ENCODE measurements at places on chromosomes 13 and 19.

DNA sequence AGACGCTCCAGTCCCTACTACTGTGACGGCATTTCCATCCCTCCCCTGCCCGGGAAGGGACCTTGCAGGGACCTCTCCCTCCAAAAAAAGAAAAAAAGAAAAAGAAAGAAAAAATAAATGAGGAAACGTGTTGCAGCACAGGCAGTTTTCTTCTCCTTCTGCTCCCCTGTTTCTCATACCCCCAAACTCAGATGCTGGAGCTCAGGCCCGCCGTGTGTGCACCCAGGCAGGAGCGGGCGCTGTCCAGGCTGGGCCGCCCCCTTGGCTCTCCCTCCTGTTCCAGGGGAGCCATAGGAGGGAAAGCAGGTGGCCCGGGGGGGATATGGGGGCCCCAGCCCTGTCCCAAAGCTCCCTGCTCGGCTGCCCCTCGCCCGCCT lies 5.8 kb downstream of the YIPF2 start:
- no peak for DNase-seq

- no peak for DNase-seq
These were observed 238.0 kb downstream of the POSTN start for GRCh38 chr13:37360556-37360955.

- DNase-seq: no peak
These were observed 15.1 kb downstream of the ZNF175 start for GRCh38 chr19:51586103-51586728.

- peak; percentile 100 for DNase-seq
These were observed 22.8 kb upstream of the ITM2B start for GRCh38 chr13:48210178-48210577.

- DNase-seq: no peak
These were observed 748 bp downstream of the LMNB2 start for GRCh38 chr19:2455851-2456570.

DNA sequence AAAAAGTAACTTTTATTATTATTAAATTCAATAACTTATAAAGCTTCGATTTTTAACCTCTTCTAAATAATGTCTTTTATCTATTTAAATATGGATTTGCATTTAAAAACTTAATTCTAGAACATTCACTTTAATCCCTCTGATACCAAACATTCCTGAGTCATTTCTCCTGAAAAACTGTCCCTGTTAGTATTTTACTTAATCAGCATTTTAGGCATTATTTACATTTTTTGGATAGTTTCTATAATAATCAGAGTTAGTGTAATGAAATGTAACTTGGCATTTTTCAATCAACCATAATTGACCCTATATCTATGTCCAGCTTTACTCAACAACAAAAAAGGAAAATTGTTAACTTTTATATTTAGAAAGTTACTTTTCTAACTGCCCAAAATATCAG lies 428.1 kb downstream of the PCDH17 start:
- DNase-seq: no peak

DNA sequence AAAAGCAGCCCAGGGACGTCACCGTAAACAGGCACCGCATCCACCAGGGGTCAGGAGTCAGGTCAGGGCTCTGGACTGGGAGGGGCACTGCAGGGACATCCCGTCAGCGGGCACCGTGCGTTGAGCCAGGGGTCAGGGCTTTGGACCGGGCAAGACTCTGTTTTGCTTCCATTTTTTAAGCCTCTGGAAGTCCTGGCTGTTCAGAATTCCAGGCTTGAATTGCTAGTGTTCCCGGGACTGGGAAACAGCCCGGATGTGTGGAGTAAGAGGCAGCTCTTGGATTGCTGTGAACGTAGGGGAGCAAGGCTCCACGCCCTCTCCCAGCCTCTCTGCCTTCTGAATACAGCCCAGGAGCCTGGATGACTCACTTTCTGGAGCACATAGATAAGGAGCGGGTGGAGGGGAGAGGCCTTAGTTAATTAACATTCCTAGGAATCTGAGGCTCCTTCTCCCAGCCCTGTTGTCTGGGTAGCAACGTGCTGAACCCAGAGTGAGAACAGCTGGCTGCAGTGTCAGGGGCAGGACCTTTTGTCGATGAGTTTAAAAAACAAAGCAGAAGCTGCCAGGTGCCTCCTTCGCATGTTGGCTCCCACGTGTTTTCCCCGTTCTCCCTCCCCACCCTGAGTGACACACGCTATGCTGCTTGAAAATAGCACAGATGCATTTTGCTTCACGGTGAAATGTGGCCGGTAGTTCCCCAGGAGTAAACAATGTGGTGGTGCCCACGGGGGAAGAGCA lies 21.9 kb downstream of the ATP11A start:
- peak; percentile 98 for DNase-seq

GRCh38 chr13:85565652-85566051 lies 233.6 kb downstream of the SLITRK6 start:
- no peak for DNase-seq

All from renal cortical epithelial cell (primary cell).